ENCODE measurements at places on chromosomes 13 and 19.

GRCh38 chr19:35272122-35272719 is 3.5 kb downstream of the USF2 start:
- H3K36me3 ChIP-seq, result peaks cover 11% of the 10 kb centered on the region
- no peaks in the 10 kb centered on the region for H3K4me1 ChIP-seq
- DNase-seq, result peak; percentile 87
- no peak overlapping the region for H3K4me3 ChIP-seq
- no peak overlapping the region for H3K27ac ChIP-seq

- H3K4me3 ChIP-seq, result no peak overlapping the region
- peaks cover 7% of the 10 kb centered on the region for H3K4me1 ChIP-seq
- no peaks in the 10 kb centered on the region for H3K27me3 ChIP-seq
Measured at GRCh38 chr13:77477299-77477848, 58.1 kb upstream of the SCEL start.

DNA sequence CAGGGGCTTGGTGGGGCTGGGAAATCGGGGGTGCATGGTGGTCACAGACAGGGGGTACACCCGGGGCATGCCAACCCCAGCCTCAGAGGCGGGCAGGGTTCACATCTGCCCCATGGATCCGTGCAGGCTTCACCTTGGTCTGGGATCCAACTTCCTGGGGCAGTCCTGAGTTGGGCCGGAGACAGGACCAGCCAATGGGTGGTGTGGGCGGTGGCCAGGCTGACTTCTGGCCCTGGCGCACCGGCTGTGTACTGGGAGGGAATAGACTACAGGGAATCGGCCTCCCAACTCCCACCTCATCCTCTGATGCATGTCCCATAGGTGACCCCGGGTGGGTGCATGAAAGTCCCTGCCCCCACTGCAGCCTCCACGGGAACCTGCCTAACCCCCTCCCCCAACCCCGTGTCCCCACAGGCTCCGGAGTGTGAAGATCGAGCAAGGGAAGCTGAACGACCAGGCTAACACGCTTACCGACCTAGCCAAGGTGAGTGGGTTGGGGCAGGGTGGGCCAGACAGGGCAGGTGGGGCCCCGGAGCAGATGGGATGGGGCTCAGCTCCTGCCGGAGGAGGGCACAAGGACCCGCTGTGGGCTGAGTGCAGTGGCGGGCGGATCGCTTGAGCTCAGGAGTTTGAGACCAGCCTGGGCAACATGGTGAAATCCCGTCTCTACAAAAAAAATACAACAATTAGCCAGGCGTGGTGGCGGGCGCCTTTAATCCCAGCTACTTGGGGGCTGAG is 14.7 kb upstream of the ARRDC2 start:
- no peak overlapping the region for H3K4me3 ChIP-seq
- DNase-seq, result no peak
- H3K36me3 ChIP-seq, result no peaks in the 10 kb centered on the region
- H3K27ac ChIP-seq, result no peak overlapping the region

GRCh38 chr19:31181535-31181934 is 167.7 kb downstream of the TSHZ3 start:
- H3K36me3 ChIP-seq, result no peaks in the 10 kb centered on the region
- H3K27ac ChIP-seq, result no peak overlapping the region
- peak; percentile 10 for DNase-seq
- H3K27me3 ChIP-seq, result no peaks in the 10 kb centered on the region
- H3K4me1 ChIP-seq, result no peaks in the 10 kb centered on the region
- no peak overlapping the region for H3K4me3 ChIP-seq

GRCh38 chr13:32496599-32497160 is 41.9 kb downstream of the N4BP2L2 start:
- H3K27me3 ChIP-seq, result no peaks in the 10 kb centered on the region
- no peak overlapping the region for H3K4me3 ChIP-seq
- no peak overlapping the region for H3K27ac ChIP-seq
- peaks cover 17% of the 10 kb centered on the region for H3K4me1 ChIP-seq
- H3K36me3 ChIP-seq, result no peaks in the 10 kb centered on the region
- peak; percentile 18 for DNase-seq

DNA sequence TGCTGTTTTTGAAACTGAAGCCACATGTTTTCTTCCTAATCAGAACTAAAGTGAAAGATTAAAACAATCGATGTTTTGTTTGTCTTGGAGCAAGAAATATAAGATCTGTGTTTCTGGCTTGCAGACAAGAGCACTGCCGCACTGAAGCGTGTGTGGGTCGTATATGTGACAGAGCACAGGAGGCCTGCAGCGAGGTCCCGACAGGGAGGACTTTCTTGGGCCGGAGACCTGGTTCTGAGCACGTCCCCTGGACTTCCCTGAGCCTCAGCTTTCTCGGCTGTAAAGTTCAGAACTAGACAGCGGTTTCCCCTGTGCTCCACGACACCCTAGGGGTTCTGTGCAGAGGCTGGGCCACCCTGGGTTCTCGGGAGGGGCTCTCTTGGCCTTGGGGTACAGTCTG is 60.5 kb downstream of the GADD45B start:
- DNase-seq, result no peak
- H3K4me3 ChIP-seq, result no peak overlapping the region
- H3K36me3 ChIP-seq, result no peaks in the 10 kb centered on the region
